Hepatocyte (in vitro differentiated cells): ENCODE measurements at places on chromosomes 3 and 15.

GRCh38 chr3:42439261-42440115 lies 29.1 kb upstream of the LYZL4 start:
- no peak for DNase-seq

DNA sequence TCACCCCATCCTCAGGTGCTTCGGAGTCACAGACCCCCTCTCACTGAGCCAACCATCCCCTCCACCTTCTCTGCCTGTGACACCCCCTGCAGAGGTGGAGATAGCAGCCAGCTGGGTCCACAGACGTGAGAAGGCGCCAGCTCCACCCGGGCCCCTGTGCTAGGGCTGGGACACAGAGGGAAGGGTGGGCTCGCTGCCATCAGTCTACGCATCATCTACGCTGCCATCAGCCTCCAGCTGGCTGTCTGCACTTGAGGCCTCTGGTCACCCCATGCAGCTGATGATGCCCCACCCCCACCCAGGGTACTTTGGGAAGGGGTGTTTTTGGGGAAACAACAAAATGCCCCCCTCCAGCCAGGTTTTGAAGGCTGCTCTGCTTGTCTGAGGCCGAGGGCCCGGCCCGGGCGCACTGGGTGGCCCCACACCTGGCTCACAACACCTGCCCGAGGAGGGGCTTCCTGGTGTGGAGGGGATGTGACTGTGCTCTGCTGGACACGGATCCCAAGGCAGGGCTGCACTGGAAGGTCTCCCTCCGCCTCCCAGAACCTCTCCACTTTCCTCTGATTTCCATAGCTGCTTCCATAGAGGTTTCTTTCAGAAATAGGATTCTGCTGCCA lies 163.4 kb upstream of the IQSEC1 start:
- DNase-seq = no peak

DNA sequence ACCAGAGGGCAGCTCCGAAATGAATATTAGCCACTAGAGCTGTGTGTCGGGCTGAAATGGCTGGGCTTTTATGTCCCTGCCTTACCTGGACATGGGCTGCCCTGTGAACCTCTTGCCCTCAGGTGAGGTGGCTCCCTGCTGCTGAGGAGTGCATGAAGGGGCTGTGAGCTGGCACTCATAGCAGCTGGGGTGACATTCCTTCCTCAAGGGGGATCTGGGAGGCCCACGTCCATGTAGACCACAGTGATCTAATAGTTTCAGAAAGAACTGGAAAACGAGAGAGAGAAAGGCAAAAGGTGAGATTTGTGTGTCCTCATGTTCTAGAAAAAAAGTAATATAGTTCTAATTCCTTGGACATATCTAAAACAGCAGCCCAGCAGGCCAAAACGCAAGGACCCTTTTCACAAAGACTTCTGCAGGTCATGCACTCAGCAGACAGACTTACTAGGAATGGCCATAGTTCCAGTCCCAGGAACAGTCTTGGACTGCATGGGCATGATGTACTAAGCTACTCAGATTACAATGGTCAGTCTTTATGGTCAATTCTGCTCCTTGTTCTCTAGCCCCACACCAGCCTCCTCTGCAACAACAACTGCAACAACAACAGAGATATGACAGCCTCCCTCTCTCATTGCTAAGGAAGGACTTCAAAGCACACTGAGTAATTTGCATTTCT lies 10.8 kb upstream of the SLC24A5 start:
- DNase-seq = no peak

DNA sequence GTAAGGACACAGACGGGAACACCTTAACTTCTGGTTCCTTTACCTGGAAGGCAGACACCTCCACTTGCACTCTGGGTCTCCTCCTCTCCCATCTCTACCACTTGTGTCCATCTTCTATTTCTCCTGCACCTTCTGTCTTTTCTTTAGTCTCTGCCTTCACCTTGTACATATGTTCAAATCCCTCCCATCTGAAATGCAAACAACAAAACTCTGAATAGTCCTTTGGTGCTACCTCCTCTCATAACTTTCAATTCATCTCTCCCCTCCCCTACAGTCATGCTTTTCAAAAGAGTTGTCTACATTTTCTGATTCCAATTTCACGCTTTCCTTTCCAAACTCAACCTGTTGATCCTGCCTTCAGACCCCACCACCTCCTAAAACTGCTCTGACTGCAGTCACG lies 5.3 kb upstream of the CRABP1 start:
- no peak for DNase-seq

GRCh38 chr3:125643172-125643571 lies 47.9 kb upstream of the OSBPL11 start:
- no peak for DNase-seq

DNA sequence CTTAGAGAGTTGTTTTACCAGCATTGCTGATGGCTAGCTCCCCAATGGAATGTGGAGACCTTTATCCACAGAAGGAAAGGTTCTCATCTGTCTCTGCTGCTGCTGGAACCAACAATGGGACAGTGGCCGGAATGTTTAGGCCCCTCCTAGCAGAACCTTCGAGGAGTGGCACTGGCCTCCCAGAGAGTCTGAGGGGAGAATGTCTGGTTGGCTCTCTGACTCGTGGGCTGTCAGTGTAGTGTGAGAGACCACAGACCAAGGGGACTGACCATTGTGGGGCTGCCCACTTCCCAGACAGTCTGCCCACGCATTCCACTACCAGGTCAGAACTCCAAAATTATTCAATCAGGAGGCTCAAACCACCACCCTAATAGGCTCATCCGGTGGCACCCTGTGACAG lies 5.1 kb downstream of the RASL12 start:
- DNase-seq = no peak

- DNase-seq = no peak
Measured at GRCh38 chr15:57319919-57320560, 56.3 kb upstream of the CGNL1 start.

- DNase-seq = no peak
Measured at GRCh38 chr15:60763688-60764087, 284.7 kb upstream of the ICE2 start.

DNA sequence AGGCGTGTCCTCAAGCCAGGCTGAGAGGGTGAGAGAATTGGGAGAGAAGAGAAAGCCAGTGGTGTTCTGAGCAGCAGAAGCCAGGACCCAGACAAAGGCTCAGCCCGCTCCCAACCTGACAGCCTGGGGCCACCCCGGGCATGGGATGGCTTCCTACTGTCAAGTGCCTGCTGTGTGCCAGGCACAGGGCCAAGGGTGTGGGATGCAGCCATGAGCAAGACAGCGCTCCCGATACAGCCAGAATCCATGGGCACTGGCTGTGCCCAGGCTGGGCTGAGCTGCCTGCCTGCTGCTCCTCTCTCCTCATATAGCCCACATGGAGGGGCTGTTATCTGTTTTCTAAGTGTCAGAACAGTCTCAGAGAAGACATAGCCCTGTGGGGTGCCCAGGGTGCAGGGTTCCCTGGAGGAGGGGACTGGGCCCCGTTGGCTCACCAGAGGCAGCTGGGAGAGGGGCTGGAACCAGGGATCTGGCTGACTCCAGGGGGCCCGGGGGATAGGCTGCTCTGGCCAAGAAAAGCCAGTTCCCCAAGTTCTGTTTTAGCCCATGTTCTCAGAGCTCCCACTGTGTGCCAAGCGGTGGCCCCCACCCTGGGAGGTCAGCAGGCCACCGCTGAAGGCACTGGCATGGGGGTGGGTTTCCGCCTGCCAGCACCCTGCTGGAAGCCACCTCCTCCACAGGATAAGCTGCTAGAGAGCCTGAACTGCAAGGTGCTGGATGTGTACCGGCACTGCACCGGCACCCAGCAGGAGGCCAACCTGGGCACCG lies 39.0 kb downstream of the CFAP100 start:
- no peak for DNase-seq

- no peak for DNase-seq
Measured at GRCh38 chr3:69563981-69564380, 175.3 kb upstream of the MITF start.

DNA sequence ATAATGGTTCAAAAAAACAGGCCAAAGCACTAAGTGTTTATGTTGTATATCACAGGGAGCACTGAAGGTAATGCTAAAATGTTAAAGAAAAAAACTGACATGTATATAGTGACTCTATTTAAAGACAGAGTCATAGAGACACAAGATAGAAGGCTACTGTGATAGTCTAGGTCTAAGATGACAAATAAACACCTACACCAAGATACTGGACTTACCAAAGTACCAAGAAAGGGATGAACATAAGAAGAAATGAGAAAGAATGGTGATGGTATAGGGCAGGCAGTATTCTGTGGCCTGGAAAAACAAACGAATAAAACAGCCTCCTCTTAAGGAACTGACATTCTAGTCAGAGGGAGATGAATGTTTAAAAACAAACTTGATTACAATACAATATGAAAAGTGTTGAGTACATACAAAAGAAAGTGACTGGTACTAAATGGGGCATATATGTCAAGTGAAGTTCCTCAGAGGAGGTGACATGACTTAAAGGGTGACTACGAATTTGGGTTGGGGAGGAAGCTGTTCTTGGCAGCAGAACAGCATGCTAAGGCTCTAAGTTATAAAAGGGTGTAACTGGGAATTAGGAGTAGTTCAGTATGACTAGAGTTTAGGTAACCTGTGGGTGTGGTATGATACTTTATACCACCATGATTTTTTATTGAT lies 5.9 kb downstream of the ABHD10 start:
- DNase-seq = no peak

GRCh38 chr15:101652786-101653430 lies 727 bp upstream of the TM2D3 start:
- no peak for DNase-seq

DNA sequence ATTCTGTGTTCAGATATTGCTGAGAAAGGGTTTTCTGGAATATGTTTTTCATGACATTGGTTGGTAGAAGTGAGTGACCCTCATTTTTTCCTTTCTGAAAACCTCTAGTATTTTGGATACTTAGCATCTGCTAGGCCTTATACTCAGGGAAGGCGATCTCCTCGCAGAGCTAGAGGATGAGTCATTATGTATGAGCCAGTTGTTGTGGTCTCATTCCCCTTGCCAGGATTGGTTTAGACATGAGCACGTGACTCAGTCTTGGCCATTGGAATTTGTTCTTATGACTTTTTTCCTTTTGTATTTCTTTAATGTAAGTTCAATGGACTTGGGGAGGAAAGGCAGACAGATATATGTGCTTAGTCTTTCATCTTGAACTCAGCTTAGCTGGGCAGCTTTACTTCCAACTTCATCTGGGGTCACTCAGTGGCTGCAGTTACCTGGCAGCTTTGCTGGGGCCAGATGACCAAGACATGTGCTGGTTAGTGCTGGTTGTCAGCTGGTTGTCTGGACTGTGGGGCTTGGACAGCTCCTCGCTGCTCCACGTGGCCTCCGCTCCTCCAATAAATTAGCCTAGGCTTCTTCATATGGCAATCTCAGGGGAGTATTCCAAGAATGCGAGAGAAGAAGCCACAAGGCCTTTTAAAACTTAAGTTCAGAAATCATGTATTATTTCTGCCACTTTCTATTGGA lies 207.5 kb downstream of the IL20RB start:
- DNase-seq = peak; percentile 11
